ENCODE measurements at places on chromosomes 2 and 18.

DNA sequence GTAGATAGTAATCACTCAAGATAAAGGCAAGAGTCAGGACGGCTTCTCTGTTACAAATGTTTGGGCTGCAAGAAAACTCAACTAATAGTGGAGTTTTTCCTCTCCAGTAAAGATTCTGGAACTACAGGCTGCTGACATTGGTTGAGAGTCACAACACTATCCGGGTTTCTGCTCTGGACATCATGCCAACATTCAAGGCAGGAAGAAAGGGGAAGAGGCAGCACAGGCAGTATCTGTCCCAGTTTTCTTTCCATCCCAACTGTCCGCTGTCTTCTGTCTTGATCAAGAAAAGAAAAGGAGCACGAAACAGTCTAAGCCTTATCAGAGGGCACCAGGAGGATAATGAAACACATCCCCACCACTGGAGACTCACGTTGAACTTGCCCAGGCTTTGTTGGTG lies 132.1 kb downstream of the MAIP1 start:
- DNase-seq, result no peak

- no peak for DNase-seq
Observed at GRCh38 chr2:150230004-150230403, 257.5 kb downstream of the RND3 start.

GRCh38 chr18:55249550-55249949 lies 290.3 kb upstream of the CCDC68 start:
- DNase-seq, result no peak

DNA sequence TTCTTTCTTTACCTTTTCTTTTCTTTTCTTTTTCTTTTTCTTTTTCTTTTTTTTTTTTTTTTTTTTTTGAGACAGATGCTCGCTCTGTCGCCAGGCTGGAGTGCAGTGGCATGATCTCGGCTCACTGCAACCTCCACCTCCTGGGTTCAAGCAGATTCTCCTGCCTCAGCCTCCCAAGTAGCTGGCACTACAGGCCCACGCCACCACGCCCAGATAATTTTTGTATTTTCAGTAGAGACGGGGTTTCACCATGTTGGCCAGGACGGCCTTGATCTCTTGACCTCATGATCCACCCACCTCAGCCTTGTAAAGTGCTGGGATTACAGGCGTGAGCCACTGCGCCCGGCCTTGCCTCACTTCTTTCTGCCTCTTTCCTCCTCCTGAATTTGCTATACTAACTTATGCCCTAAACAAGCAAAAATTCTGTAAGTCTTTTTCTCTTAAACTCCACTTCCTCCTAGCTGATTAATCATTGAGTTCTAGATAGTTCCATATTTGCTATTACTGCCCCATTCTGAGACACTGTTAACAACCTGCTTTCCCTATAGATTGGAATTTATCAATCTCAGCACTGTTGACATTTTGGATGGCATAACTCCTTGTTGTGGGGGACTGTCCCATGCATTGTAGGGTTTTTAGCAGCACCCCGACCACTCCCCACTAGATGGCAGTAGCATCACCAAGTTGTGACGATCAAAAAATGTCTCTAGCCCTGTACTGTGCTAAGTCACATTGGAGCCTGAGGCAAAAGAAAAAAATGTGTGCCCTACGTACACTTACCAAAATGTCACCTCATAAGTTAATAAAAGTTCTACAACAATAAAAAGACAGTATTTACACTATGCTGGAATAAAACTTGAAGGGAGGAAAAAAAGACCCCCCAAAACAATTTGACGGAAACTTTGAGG lies 16.4 kb upstream of the THADA start:
- DNase-seq, result peak; percentile 62

GRCh38 chr2:38932586-38932985 lies 42.9 kb downstream of the ARHGEF33 start:
- no peak for DNase-seq

- no peak for DNase-seq
Observed at GRCh38 chr2:235685024-235685721, 191.3 kb downstream of the AGAP1 start.

GRCh38 chr18:28963481-28963880 lies 786.6 kb upstream of the CDH2 start:
- DNase-seq, result no peak

DNA sequence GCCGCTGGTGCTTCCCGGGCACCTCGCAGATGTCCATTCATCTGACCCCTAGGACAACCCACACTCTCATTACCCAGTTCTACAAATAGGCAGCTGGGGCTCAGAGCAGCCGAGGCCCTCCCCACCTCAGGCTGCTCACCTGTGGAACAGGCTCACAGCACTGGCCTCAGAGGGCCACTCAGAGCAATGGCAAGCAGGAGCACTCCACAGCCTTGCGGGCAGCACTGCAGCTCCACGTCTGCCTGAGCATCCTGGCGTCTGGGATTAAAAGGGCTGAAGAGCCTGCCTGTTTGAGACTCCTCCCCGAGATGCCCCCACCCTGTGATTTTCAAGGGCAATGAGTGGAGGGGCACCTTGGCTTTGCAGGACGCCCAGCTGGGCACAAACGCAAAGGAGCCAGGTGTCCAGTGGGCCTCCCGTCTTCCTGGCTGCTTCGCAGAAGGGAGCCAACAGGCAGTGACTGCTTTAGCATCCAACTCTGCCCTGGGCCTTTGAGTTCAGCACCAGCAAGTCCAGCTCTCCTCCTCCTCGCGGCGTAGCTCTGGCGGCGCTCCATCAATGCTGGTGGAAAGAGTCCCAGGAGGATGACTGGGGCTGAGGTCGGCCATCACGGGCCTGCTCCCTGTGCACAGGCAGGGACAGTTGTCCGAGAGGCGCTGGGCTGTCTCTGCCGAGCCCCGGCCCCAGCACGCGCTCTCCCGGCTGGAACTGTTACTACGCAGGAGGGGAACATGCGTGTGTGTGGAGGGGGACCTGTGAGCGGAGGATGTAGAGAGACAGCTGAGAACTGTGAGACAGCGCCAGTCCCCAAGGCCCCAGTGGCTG lies 297.2 kb downstream of the NDUFA10 start:
- no peak for DNase-seq

DNA sequence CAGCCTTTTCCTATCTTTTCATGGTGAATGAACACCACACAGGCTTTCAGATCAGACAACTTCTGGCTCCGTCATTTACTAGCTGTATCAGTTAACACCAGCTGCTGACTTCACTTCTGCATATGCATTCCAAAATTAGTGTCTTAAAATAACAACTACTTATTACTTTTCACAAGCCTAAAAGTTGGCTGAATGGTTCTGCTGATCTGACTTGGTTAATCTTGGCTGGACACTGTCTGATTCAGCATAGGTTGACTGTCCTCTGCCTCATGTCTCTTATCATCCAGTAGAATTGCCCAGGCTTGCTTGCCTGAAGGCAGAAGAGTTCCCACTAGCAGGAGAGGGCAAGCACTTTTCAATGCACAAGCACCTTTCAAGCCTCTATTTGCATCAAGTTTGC lies 72.7 kb downstream of the MARCHF4 start:
- no peak for DNase-seq

DNA sequence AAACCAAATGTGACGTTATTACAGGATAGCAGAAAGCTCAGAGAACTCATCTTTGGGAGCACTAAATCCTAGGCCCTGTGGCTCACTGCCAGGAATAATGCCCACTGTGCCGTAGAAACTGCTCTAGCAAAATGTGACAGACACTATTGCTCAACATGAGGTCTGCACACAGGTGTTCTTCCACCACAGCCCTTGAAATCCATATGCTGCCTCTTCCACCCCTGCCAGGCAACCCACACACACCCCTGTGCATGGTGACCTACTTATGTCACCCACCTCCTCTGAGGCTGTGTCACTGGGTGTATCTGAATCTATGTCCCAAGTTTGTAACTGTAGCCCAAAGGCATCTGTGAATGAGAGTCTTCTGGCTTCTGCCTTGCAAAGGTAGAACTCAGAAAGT lies 66.1 kb upstream of the MBOAT2 start:
- no peak for DNase-seq

DNA sequence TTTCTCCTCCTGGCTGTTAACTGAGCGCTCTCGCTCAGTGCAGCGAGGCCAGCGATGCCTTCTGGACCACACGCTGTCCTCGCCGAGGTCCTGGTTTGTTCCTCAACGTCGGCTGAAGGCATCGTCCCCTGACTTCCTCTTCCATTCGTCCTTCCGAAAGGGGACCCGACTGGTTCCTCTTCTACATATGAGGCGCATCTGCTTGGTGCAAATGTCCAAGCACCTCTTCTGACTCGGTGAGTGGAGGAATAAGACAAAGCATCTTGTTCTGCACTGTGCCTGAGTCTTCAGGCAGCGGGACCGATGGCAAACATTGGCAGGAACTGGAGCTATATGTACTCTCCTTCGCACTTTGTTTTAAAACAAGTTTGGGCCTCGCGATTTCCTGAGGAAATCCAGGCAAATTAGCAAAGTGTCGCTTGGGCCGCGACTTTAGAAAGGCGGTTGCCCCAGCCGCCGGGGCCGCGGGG lies 621 bp upstream of the KCNS3 start:
- peak; percentile 57 for DNase-seq

GRCh38 chr18:46591783-46592391 lies 65.1 kb downstream of the LOXHD1 start:
- DNase-seq, result no peak

DNA sequence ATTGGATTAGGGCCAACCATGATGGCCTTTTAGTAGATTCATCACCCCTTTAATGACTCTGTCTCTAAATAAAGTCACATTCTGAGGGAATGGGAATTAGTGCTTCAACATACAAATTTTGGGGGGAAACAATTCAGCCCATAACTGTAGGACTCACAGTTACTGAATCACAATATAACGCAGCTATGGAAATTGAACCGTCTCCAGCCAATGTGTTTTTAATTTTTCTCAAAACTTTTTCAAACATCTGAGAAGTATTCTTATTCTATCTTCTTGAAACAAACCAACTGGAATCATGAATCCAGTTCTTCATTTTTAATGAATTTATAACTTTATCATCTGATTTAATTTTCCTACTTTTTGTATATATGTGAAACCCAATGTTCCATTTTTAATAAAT lies 373.1 kb upstream of the SYT4 start:
- no peak for DNase-seq

DNA sequence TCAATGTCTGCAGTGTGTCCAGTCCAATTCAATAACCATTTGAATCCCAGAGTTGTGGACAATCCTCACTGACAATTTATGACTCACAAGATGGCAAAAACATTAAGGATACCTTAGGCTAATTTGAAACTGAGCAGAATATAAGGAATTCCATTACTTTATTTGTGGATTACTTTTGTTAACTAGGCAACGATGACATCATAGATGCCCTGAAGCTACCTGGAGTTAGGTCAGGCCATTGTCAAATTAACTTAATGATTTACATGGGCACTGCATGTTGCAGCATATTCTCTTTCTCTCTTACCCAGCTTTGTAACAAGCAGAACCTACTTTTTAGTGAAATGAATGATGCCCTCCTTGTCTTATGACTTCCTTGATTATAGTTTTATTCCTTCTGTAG lies 100.0 kb upstream of the CDCA7 start:
- DNase-seq, result no peak

DNA sequence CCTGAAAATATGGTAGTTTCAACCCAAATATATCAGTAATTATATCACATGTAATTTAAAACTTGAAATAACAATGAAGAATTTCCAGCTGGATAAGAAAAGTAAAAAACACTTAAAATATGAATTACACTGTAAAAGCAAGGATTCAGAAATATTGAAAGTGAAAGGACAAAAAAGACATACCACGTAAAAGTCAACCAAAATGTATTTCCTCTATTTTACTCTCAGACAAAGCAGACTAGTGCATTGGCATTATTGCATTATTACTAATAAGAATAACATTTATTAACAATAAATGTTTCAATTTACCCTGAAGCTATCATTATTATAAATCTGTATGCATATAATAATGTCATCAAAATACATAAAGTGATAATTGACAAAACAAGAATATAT lies 445.1 kb upstream of the TRIB2 start:
- DNase-seq, result peak; percentile 72

DNA sequence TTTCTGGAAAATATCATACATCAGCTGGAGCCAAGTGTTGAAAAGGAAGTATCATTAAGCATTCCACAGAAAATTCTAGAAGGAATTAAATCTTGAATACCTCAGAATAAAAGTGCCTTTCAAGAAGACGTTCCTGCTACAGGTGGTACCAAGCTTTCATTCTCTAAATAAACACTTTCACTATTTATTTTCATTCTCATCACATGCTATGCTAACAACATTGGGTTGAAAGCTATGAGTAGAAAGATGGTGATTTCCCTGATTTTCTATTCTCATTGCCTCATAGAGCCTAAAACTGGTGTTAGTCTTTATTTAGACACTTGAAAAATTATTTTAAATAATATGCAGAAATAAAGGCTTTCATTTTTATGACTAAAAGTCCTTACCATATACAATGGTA lies 324.7 kb downstream of the LRP1B start:
- no peak for DNase-seq

GRCh38 chr2:71340176-71340575 lies 8.6 kb downstream of the ZNF638 start:
- no peak for DNase-seq

- no peak for DNase-seq
Observed at GRCh38 chr2:63977904-63978303, 41.3 kb downstream of the VPS54 start.

GRCh38 chr18:29779096-29779495 lies 1263.4 kb downstream of the DSC3 start:
- DNase-seq, result no peak

GRCh38 chr2:122523143-122523542 lies 767.7 kb downstream of the TSN start:
- DNase-seq, result no peak

DNA sequence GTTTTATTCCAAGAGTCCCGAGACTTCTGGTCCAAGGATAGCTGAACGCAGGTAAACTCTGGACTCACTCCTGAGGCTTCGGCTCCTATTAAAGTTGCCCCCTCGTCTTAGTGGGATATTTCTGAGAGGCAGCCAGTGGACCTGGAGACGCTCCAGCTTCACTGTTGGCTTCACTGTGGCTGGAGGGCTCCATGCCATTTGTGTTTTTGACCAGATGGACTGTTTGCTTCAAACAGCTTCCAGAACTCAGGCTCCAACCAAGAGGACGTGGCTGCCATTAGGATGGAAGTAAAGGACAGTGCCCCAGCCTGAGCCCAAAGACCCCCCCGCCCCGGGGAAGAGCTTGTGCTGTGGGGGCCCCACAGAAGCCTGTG lies 94.4 kb upstream of the LDAH start:
- no peak for DNase-seq

- no peak for DNase-seq
Observed at GRCh38 chr2:11787991-11788390, 41.6 kb downstream of the LPIN1 start.

Measured in inflammatory macrophage treated with lipopolysaccharide for 4 hours (primary cell).